ENCODE measurements at places on chromosomes 5 and 9.

DNA sequence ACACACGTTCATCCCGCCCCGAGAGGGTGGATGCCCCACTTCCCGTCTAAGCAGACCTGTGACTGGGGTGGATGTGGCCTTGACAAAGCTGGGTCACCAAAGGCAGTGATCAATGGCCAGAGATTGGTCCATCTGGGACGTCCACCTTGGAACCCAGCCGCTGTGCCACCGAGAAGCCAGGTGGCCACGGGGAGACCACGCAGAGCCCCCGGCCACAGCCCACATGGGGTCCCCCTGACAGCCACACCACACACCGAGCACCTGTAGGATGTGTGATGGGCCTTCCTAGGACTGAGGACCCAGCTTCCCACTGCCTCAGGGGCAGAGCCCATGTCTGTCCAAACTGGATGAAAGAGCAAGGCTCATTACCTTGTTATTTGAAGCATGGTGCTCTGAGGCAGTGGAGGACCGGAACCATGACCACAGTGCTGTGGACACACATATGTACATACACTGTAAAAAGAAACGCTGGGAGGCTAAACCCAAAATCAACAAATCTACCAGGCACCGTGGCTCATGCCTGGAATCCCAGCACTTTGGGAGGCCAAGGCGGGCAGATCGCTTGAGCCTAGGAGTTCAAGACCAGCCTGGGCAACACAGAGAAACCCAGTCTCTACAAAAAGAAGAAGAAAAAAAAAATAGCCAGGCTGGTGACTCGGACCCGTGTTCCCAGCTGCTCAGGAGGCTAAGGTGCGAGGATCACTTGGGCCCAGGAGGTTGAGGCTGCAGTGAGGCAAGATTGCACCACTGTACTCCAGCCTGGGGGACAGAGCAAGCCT lies 50.1 kb downstream of the MRPL36 start:
- no peak for DNase-seq

GRCh38 chr5:33850100-33850594 lies 41.6 kb downstream of the ADAMTS12 start:
- no peak for DNase-seq

DNA sequence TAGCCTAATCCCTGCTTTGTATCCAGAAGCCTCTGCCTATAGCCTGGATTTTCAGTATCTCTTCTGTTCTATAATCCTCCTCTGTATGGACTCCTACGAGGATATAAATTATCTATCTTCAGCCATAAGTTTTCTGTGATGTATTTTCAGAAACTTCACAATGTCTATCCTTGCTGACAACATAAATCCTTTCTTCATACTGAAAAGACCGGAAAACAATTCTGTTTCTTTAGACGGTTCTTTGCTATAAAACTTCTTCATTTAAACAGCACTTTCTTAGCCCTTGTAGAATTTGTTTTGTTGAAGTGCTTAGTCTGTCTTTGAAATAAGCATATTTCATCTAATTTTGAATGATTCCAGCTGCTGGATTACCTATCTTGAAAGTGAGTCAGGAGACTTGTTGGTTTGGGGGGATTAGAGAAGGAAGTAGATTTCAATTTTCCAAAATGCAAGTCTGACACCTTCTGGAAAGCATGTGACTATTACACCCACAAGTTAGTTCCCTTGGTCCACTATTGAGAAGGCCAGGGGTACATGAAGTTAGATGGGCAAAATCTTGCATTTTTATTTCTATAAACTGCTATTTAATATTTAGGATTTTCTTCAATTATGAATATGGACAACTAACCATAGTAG lies 96.3 kb upstream of the RANBP3L start:
- DNase-seq: no peak

DNA sequence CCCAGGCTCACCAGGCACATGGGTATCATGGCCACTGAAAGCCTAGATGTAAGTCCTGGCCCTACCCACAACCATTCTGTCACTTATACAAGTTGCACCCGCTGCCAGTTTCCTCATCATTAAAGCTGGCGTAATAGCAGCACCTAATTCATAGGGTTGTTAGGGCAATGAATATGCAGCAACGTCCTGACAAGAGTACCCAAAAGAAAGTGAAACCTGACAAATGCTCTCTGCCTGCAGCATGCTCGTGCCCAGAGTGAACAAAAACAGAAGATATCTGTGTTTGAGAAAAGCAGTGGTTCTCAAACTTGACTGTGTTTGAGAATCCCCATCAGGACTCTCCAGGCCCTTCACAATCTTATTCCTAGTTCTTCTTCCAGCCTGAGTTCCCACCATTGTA lies 632.4 kb downstream of the SEMA5A start:
- no peak for DNase-seq

DNA sequence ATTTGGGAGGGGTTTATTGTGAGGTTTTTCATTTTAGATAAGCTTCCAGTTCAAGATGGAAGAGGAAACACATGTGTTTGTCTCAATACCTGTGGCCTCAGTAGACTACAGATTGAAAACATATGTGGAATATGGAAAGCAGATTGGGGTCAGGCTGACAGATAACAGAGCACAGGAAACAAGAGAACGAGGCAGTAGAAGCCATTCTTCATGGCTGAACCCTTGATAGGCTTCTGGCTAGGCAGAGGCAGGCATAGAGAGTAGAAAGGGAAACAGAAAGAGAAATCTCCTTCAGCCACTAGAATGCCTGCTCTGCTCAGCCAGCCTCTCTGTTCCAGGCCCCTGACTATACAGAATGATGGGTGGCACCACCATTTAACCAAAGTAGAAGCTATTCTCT lies 152.5 kb downstream of the MUSK start:
- DNase-seq: no peak

- DNase-seq: peak; percentile 22
Measured at GRCh38 chr5:78509884-78510769, 138.4 kb downstream of the LHFPL2 start.

DNA sequence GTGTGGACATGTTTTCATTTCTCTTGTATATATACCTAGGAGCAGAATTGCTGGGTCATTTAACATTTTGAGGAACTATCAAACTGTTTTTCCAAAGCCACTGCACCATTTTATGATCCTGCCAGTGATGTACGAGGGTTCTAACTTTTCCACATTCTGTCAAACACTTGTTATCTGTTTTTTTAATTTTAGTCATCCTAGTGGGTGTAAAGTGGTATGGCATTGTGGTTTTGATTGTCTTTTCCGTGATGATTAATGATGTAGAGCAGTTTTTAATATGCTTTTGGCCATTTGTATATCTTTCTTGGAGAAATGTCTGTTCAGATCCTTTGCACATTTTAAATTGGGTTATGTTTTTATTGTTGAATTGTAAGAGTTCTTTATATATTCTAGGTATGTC lies 107.0 kb downstream of the MELK start:
- no peak for DNase-seq

DNA sequence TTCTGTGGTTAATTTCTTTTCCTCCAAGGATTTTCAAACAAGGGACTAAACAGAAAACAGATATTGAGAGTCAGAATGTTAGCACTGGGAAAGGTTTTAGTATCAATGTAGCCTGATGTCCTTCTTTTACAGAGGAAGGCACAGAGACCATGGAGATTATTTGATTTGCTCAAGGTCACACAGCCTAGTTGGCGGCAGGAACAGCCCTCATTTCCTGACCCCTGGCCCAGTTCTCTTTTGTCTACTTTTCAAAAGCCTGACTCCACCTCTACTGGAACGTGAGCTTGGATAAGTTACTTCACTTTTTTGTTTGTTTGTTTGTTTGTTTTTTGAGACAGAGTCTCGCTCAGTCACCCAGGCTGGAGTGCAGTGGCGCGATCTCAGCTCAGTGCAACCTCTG lies 6.6 kb upstream of the NRG2 start:
- no peak for DNase-seq

DNA sequence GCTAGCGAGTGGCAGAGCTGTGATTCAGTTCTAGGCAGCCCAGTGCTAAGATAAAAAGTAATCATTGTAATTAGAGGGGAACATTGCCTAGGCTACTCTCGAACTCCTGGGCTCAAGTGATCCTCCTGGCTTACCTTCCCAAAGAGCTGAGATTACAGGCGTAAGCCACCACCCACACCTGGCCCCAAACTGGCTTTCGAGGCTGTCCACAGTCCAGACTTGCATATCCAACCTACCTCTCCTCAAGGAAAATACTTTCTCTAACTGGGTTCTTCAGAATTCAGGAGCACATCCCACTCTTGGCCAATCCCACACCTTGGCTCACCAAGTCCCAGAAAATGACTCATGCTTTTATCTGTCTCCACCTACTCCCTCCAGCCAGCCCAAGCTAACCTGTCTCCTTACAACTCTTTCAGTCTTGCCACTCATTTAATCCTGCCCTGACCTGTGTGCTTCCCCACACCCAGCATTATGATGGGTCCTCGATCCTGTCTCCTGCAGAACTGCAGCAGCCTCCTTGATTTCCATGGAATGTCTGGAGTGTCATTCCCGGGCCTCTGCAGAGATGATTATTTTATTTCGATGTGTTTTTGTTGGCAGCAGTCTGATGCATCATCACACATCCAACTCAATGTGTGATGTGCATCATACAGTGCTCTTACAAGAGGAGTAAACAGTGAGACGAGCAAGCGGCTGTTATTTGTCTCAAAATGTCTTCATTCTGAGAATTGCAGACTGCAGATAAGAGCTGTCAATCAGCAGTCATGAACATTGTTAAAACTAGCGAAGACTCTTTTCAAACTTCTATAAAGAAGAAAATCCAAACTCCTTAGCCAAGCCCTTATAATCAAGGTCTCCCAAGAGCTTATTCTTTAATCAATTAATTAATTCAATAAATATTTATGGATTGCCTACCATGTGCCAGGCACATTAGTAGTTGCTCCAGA lies 167.3 kb downstream of the SEC61B start:
- no peak for DNase-seq

DNA sequence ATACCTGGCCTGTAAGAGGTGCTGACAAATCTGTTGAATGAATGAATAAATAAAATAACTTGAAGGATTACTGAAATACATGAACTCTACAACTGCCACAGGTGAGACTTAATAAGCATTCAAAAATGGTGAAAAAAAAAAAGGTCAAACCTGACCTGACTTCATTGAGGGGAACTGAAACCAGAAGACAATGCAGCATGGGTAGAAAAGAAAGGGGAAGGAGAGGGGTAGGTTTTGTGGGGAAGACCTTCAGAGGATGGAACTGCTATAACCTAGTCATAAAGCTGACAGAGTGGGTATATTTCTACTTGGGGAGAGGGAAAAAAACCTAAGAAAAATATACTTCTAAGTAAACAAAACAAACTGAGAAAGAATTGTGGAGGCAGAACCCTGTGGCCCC lies 56.6 kb downstream of the RASEF start:
- no peak for DNase-seq

DNA sequence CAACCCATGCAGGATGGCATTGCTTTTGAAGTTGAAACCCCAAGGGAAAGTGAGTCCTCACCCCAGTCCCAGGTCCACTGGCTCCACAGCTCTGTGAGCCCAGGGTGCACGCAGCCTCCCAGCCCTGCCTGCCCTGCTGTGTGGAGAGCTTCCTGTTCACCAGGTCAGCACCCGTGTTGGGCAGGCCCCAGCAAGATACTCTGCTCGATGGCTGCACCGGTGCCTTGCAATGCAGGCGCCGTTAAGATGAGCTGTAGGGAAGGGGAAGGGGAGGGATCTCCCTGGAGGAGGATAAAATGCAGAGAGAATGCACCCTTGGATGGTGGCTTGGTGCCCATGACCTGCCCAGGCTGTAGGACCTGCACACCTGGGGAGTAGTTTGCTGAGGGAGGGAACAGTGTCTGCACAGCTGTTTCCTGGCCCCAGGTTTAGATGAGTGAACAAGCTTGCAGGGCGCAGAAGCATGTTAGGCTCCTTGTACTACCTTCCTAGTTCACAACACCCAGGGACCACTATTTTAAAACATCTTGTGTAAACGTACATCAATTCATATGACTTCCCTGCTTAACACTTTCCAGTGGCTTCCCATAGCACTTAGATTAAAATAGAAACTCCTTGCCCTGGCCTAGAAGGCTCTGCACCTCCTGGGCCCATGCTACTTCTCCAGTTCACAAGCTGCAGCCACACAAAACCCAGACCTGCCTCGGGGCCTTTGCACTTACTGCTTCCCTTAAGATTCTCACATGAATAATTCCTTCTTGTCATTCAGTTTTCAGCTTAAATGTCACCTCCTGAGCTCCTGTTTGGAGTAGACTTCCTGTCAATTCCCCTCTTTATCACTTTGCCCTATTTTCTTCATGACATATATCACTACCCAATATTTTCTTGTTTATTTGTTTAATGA lies 19.6 kb downstream of the FAT2 start:
- no peak for DNase-seq

- no peak for DNase-seq
Measured at GRCh38 chr9:111034898-111035539, 3.3 kb downstream of the LPAR1 start.

- DNase-seq: no peak
Measured at GRCh38 chr9:83182071-83182470, 119.1 kb upstream of the RASEF start.

- DNase-seq: no peak
Measured at GRCh38 chr5:8517456-8517855, 648.5 kb downstream of the MTRR start.

DNA sequence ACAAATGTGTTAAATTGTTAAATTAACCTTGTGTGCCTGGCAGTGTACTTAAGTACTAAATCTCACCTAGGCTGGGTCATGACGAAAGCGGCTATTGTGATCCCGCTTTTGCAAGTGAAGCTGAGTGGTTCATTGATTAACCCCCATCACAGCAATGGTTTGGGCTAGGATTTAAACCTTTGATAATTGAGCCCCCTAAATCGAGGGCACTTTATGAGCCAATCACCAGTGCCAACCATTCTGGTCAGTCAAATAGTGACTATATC lies 22.8 kb downstream of the HNRNPK start:
- DNase-seq: no peak

DNA sequence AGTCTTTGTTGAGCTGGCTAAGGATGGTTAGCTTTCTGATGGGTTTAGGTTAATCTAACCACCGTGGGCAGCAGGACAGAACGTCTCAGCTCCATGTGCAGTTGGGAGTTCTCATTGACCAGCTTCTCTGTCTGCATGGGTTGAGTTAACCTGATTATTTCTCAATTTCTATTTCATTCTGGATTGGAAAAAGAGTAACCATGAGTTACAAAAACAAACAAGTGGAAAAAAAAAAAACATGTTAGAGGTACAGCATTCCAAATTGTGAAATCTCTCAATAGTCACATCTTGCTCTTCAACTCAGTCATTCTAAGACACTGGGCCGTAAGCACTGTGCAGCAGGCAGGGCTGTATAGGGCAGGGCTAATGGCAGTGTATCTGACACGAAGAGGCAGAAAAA lies 343.7 kb upstream of the KLF4 start:
- DNase-seq: no peak

- no peak for DNase-seq
Measured at GRCh38 chr5:181031716-181032115, 8.3 kb upstream of the BTNL9 start.

Measured in activated CD4-positive, alpha-beta T cell treated with anti-CD3 and anti-CD28 coated beads for 24 hours (primary cell).